ENCODE measurements at places on chromosomes 7 and 10.

DNA sequence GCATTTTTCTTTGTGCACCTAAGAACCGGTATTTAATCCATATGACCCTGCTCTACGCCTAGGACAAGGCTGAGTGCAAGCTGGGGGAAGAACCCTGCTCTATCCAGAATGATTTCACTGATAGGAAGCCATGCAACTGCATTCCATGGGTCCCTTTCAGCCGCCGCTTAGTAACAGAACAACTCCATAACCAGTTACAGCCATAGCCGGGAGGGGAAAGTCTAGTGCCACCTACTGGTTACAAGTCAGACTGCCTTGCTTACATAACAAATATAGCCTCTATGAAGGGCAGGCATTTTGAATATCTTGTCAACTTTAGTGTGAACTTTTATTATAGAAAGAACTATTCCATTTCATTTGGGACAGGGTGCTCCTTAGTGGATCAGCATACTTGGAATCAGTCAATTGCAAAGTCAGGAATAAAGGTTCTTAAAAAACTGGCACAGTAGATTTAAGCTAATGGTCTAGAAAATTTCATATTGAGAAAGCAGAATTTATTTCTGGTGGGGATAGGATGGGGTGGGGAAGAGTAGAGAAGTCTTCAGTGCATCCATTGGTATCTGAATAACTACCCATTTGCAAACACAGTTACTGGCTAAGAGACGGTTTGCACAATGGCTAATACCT is 521.7 kb downstream of the ADRA2A start:
- DNase-seq = peak; percentile 26

- DNase-seq = no peak
Observed at GRCh38 chr10:7186387-7187018, 224.3 kb downstream of the SFMBT2 start.

GRCh38 chr7:40675741-40676140 is 540.9 kb downstream of the SUGCT start:
- DNase-seq = no peak

GRCh38 chr7:87797798-87798403 is 78.3 kb downstream of the SLC25A40 start:
- no peak for DNase-seq

DNA sequence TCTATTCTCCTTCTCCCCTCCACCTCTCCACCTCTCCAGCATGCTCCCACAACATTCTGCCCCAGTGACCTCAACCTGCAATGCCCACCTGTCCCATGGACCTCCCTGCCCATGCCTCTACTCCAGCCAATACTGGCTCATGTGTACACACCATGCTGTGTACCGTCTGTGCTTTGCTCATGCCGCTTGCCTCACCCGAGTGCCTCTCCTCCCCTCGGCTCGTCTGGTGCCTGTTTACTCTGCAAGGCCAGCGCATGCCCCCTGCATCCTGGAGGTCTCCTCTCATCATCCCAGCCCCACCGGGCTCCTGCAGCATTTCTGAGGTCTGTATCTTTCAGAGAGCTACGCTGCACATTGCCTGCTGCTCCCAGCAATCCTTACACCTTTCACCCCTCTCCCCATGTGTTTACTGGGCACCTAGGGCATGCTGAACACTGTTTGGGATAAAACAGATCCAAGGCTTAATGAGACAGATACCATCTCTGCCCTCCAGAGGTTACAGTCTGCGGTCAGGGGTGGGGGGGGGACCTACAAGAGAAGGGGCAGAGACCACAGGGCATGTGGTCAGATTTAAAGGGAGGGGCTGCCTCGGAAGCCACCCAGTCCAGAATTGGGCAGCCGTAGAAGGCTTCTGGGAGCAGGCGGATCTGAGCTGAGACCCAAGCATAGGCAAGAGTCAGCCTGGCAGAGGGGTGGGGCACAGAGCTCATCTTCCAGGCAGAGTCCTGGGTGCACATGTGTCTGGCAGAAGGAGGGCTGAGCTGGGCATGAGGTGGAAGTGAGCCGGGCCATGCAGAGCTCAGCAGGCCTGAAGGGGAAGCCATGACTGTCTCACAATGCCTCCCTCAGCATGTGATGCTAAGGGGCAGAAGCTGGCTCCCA is 29.6 kb upstream of the PSAP start:
- DNase-seq = no peak

DNA sequence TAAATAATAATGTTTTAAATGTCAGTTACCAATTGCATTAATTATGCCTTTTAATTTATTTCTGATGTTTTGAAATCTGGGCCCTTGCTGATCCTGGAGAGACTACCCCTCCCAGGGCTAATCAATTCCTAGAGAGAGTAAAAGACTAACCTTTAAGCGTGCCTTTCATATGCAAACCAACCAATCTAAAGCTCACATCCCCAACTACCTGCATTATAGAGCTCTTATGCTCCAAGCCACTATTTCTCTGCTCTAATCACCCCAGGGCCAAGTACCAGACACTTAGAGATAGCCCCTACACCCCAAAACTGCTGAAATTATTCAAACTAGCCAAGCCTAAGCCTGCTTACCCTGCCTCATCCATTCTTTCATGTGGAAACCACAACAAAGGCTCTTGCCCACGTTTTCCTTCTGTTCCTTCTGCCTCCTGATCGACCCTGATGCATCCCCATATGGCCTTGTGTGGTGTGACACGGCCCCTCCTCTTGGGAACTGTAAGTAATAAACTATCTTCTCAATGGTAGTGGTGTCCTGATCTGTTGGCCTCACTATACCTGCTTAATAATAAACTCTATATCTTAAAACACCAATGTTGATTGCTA is 97.7 kb downstream of the HIBADH start:
- DNase-seq = no peak

DNA sequence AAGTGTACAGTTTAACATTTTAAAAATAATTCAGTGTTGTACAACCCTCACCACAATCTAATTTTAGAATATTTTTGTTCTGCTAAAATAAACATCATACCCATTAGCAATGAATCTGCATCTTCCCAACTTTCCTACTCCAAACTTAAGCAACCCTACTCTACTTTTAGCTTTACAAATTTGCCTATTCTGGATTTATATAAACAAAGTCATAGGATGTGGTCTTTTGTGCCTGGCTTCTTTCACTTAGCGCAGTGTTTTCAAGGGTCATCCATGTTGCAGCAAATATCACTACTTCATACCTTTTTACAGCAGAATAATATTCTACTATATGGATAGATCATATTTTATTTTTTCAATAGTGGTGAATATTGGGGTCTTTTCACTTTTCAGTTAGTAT is 18.9 kb downstream of the CALML3 start:
- no peak for DNase-seq

DNA sequence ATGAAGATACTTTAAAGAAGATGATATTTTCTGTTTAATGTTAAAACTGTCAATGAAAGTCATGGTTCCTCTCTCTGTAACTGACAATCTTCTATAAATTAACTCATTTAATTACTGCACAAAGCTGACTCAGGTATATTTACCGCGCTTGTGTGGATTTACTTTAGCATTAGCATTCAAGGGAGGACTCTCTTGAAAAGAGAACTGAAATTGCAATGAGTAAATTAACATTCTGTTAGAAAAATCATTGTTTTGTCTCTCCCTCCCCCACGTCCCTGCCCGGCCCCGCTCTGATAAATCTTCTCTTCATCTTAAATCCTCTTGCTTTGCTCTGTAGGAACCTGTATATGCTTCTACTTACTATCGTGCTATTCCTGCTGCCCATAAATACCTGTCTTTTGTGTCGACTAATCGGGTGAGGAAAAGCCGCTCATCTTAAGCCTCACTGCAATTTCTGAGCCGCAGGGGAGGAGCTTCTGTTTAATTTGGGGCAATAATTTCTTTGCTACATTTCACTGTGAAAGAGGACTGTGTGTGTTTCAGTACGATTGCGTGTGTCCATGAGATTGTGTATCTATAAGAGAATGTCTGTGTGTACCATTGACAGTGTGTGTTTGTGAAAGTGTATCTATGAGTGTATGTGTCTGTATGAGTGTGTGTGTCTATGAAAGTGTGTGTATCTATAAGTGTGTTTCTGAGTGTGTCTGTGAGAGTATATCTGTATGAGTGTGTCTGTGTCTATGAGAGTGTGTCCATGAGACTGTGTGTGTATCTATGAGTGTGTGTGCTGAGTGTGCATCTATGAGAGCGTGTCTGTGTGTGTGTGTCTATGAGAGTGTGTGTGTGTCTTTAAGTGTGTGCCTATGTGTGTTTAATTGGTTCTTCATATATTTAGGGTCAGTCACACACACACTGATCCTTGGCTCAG is 46.5 kb upstream of the LYZL2 start:
- no peak for DNase-seq

DNA sequence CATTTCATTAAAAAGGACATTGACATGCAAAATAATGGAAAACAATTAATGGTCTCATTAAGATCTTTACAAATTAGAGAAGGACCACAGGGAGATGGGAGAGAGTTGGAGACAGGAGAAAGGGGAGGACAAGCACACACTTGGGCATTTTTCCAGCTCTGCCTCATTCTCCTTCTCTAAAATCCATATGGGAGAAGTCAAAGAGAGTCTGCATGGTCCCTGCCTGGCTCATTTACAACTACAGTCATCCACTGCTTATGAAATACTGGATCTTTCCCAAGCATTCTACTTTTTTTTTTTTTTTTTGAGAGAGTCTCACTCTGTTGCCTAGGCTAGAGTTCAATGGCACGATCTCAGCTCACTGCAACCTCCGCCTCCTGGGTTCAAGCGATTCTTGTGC is 518.9 kb upstream of the CELF2 start:
- DNase-seq = no peak

GRCh38 chr10:4775808-4776207 is 50.2 kb upstream of the AKR1E2 start:
- no peak for DNase-seq

DNA sequence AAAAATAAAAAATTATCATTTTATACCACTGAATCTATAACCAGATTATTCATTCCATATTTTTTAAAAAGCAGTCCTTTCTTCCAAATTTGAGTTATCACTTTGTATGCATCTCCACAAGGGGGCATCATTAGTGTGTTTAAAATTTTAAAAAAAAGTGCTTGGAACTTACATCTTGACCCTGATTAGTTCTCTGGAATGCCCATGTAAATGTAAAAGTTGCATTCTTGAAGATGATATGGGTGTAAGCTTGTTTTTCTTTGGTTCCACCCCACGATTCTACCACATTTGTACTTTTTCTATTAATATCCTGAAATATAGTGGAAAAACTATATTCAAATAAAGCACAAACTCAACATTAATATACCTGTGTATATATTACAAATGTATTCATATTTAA is 144.9 kb downstream of the ELAPOR2 start:
- no peak for DNase-seq

- no peak for DNase-seq
Observed at GRCh38 chr10:74190494-74190893, 39.5 kb downstream of the ADK start.

- no peak for DNase-seq
Observed at GRCh38 chr10:124697443-124697836, 46.7 kb downstream of the FAM53B start.
